Stimulated activated CD4-positive, alpha-beta T cell treated with anti-CD3 and anti-CD28 coated beads, Interleukin-2, amount 100 ng/mL, for 24 hours (primary cell): ENCODE measurements at places on chromosomes 5 and 9.

- no peak for DNase-seq
Observed at GRCh38 chr9:136105398-136106135, 10.5 kb upstream of the NACC2 start.

DNA sequence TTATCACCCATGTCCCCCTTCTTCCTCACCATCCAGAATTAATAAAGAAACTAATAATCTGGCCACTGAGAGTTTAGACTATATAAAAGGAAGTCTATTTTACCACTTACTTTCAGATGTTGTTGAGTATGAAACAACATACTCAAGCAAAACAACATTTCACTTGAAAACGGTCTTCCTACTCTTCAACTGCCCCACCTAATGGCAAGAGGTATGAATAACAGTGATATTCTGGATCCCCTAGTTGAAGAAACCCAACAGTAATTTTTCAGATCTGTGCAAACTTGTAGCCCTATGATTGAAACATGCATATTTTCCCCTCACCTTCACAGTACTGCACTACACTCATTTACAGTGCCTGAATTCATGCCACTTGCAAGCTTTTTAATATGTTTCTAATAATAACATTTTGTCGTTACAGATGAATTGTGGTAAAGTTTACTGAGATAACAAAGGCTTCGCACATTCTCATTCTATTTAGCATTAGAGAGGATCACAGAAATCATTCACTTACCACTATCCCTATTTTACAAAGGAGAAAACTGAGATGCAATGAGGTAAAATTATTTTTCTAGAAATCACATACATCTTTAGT is 267.9 kb upstream of the PDE4D start:
- DNase-seq, result no peak

GRCh38 chr9:80644044-80644443 is 1045.3 kb downstream of the TLE1 start:
- DNase-seq, result no peak

DNA sequence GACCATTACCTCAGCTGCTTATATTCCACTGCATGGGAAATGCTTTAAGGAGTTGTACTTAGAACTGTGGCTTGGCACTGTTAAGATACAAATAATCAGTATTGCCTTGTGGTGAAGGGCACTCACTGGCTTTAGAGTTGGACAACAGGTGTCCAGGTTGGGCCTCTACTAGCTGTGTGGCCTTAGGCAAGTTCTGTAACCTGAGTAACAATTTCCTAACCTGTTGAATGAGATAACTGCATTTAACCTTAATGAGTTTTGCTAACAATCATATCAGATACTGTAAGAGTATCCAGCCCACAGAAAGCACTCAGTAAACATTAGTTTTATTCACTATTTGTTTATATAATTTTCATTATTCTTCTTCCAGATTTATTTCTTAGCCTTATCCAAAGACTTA is 17.2 kb upstream of the HK3 start:
- DNase-seq, result no peak

GRCh38 chr5:75637949-75638348 is 26.7 kb downstream of the ANKDD1B start:
- no peak for DNase-seq

GRCh38 chr9:99184110-99184474 is 37.6 kb downstream of the ALG2 start:
- DNase-seq, result no peak

GRCh38 chr5:83877911-83878706 is 157.5 kb upstream of the HAPLN1 start:
- DNase-seq, result no peak

- DNase-seq, result no peak
Observed at GRCh38 chr5:168207450-168208029, 83.9 kb upstream of the WWC1 start.

DNA sequence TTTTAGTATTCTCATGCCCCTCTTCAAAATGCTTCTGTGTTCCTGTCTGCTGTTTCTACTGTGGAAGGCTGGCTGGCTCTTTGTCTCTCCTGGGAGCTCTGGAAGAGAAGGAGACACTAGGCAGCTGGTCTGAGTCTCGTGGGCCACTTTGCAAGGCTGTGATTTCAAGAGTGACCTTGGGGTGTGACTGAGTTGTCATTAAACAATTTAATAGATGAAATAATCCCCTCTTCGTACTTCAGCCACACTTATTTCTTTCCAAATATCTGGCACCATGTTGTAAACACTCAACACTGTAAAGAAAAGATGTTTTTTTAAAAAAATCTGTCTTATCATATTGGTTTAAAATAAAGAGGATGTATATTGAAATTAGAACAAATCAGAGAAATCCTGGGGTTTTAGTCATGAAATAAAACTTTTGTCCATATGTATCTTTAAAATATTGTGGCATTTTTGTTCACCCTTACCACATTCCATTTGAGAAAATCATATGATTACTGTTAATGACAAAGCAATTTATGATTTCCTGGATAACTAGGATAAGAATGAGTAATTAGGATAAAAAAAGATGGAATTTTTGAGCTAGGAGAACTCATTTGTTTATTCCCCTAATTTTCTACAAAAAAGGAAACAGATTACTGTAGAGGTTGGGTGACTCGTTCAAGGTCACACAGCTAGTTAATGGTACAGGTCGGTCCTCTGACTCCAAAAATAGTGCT is 200.8 kb downstream of the MAT2B start:
- no peak for DNase-seq

DNA sequence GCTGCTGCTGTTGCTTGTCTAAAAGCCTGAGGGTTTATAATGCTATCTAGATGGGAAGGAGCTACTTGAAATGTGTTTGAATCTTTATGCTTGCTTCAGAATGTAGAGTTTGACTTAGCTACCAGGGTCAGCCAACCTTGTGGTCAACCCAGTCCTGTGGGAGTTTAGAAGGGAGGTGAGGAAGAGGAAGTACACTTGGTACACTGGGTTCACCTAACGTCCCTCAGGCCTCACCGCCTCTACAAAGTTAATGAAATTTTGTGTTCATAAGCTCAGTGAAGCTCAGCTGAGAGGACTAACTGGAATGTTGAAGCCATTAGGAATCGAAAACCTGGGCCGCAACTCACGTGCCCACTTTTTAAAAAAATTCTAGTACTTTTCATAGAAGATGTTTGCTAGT is 10.7 kb downstream of the IQGAP2 start:
- no peak for DNase-seq

DNA sequence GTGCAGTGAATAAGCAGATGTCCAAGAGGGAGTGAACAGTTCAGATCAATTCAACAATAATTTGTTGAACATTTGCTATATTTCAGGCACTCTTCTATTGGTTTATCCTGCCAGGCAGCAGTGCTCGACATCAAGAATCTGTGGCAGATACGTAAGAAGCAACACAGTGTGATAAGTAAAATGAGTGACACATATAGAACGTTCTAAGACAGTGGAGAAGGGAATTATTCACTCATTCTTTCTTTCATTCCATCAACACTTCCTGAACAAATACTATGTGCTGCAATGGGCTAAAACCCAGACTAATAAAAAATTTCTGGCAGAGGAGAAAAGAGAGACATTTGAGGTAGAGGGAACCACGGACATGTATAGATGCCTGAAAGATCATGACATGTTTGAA is 89.9 kb upstream of the GLIS3 start:
- no peak for DNase-seq

DNA sequence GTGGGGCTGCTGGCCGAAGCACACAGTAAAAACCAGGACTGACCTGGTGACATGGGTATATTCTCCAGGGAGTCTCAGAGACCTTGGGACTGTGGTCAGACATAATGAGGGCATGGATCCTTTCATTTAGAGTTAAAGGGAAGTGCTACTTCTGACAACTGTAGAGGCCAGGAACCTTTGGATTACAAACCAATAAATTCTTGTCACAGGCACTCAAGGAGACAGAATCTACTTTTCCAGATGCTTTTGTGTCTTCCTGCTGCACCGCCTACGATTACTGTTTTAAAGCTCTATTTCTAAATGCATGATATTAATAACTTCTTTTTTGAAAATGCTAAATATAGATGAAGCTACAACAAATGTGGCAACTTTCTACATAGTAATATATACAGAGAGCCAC is 106.5 kb upstream of the LPAR1 start:
- DNase-seq, result no peak

DNA sequence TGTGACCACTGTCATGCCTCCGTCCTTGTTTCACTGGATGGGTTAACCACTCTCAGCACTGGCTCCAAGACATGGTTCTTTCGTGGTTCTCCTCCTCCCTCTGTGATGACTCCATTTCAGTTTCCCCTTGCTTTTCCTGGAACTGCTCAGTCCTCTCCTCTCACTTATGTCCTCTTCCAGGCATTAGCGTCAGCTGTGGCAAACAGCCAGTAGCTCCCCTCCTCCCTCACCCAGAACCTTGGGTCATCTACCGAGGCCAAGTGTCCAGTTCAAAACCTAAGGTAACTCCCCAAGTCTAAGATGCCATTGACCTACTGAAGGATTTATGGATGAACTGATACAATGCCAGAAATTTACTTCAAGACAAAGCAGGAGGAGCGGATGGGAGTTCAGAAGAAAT is 9.8 kb upstream of the CORO2A start:
- DNase-seq, result no peak

DNA sequence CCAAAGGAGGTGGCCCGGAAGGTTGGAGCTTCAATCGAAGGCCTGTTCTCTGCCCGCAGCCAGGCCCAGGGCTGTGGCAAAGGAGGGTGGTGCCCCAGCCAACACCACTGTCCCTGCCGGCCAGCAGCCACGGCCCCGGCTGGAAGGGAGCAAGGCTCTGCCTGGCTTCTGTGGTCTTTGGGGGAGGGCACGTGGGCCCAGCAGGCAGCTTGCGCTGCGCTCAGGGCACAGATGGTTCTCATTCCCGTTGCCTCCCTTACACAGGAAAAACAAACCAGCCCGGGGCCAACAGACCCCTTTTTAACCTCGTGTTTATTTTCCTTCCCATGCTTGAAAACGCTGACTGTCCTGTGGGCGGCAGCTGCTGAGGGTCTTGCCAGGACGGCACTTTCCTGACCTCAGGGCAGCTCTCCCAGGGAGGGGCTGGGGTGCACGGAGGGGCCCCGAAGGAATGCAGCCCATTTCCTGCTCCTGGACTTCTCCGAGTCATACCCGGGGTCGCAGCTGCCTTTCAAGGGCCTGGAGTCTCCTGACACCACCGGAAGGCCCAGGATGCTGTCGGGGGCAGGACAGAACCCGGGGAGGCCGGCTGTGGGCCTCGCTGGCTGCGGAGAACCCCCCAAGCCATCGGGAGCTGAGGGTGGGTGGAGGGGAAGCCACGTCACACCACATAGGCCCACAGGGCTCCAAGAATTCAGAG is 1.1 kb upstream of the GPSM1 start:
- DNase-seq, result no peak
